WTC11 (cell line): ENCODE measurements at places on chromosomes 11 and 22. TPM values are rescaled to one million over a fixed set of nuclear protein-coding genes. Genes with fewer than 3 reads are reported as not detected.

Gene H19
- 9.8 to 12.7 TPM (median 11.7 TPM) in 3 replicates for total RNA-seq

Gene SLC22A25
- total RNA-seq = not detected in 3 replicates

Gene PIWIL4
- 0.33 to 0.66 TPM (median 0.62 TPM) in 3 replicates for total RNA-seq

- H3K36me3 ChIP-seq = no peaks in the 10 kb centered on the region
- peaks cover 78% of the 10 kb centered on the region for H3K27me3 ChIP-seq
- peak overlapping the region; percentile 66 for H3K4me3 ChIP-seq
- DNase-seq = no peak
- no peak overlapping the region for H3K27ac ChIP-seq
- H3K4me1 ChIP-seq = peaks cover 49% of the 10 kb centered on the region
Measured at GRCh38 chr11:118156531-118157185, 4.0 kb upstream of the SCN4B start.

Gene BDNF
- 4.6 to 5.0 TPM (median 4.8 TPM) in 3 replicates for total RNA-seq

GRCh38 chr22:50184004-50184901 lies 1.5 kb upstream of the TRABD start:
- H3K27me3 ChIP-seq = no peaks in the 10 kb centered on the region; the same call in 1 of the 2 replicates
- H3K4me3 ChIP-seq = peak overlapping the region; percentile 78
- H3K27ac ChIP-seq = no peak overlapping the region
- peak; percentile 50 for DNase-seq

GRCh38 chr11:131295986-131296385 lies 74.4 kb upstream of the NTM start:
- H3K4me3 ChIP-seq = no peak overlapping the region
- H3K27me3 ChIP-seq = no peaks in the 10 kb centered on the region
- DNase-seq = no peak

DNA sequence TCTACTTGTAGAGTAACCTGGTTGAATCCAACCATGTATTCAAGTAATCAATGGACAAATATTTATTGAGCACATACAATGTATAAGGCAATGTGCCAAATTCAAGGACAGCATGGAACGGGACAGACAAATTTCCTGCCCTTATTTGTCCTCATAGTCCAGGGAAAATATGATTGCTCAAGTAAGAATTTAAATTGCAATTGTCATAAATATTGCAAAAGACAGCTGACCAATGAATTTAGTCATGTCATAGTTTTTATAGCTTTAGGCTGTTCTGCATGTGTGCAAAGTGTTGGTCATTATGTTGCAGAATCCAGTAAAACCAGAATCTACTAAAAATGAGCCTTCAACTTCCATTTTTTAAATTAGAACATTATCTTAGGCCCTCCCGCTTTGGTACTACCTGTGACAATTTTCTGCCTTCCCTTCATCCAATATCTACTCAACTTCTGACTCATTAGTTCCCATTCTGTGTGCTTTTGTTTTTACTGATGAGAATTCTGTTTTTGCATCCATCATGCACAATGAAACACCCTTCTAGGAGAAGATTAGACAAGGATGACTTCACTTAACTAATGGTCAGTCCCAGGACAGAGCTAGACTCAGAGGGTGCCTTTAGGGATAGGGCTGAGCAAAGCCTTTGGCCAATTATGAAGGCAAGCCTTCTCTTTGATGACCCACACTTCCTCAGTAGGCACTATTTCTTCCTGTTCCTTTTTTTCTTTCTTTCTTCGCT lies 45.8 kb upstream of the FIBIN start:
- DNase-seq = no peak
- no peak overlapping the region for H3K4me3 ChIP-seq
- no peaks in the 10 kb centered on the region for H3K36me3 ChIP-seq
- no peak overlapping the region for H3K27ac ChIP-seq
- H3K4me1 ChIP-seq = peaks cover 26% of the 10 kb centered on the region
- no peaks in the 10 kb centered on the region for H3K27me3 ChIP-seq

Gene PPARA
- 8.5 to 10.1 TPM (median 9.3 TPM) in 3 replicates for total RNA-seq

DNA sequence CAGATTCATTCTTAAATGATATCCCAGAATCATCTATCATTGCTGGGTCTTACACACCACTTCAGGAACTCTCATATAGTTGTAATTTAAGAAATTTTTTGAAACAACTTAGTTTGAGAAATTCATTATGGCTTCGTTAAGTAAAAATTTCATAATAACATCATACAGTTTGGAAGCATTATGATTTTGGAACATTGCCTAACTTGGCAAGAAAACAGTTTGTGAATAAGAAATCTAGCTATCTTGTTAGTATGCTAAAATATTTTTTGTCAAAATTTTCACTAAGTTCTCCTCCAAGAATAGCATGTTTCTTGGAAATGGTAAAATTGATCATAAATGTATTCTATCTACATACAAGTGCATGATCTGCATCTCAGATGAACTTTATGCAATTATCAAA lies 217.7 kb downstream of the CNTN5 start:
- DNase-seq = no peak
- no peaks in the 10 kb centered on the region for H3K4me1 ChIP-seq
- H3K27ac ChIP-seq = no peak overlapping the region
- no peaks in the 10 kb centered on the region for H3K27me3 ChIP-seq
- H3K4me3 ChIP-seq = no peak overlapping the region

GRCh38 chr22:37260901-37261336 lies 16.9 kb upstream of the RAC2 start:
- no peak overlapping the region for H3K4me3 ChIP-seq
- H3K27me3 ChIP-seq = peaks cover 34% of the 10 kb centered on the region

GRCh38 chr11:66334605-66335442 lies 1.4 kb downstream of the RIN1 start:
- H3K36me3 ChIP-seq = no peaks in the 10 kb centered on the region
- no peak overlapping the region for H3K27ac ChIP-seq
- peak overlapping the region; percentile 50 for H3K4me3 ChIP-seq
- H3K27me3 ChIP-seq = no peaks in the 10 kb centered on the region
- DNase-seq = no peak
- H3K4me1 ChIP-seq = peaks cover 16% of the 10 kb centered on the region
